ENCODE measurements at places on chromosomes 2 and 18. TPM values are rescaled to one million over a fixed set of nuclear protein-coding genes. Genes with fewer than 3 reads are reported as not detected.

The MATN3 gene
- total RNA-seq: 0.25 TPM

GRCh38 chr2:100397118-100397860, 20.2 kb downstream of the CHST10 start:
- no peak for DNase-seq

DNA sequence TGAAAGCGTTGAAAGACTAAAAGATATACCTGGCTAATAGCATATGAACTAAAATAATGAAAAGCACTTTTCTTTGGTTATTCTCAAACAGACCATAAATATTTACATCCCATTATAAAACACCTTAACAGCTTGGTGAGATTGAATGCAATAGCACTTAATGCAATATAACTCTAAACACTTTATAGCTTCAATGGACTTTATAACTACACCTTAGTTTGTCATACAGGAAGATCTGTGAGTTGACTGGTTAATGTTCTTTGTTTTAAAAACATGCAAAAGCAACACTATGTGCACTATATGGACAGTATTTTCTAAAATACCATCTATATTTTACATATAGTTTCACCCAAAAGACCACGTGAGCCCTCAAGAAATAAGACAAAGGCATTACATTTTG, 353.3 kb upstream of the ACVR2A start:
- DNase-seq: no peak

DNA sequence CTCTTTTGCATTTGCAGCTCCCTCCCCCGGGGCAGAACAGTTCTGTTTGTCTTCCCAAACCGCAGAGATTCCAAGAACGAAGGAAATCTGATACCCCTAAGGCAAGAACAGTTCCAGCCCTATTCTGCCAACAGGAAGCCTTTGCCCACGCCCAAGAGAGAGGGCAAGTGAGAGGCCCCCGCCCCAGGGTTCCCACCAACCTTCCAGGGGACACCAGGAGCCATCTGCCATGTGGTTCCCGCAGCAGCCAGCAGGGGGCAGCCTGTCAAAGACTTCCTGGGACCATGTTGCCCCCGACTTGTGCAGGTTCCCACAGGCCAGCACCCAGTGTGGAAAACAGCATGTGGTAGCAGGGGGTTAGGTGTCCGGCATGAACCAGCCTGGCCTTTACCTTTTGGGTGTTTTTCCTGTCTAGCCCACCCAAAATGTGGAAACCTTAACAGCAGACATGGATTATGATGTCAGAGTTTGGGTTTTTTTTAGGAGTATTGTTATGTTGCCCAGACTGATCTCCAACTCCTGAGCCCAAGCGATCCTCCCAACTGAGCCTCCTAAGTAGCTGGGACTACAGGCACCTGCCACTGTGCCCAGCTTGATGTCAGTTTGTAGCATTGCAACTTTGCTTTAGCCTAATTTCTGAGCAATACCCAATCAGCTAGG, 21.7 kb upstream of the EFHD1 start:
- no peak for DNase-seq

DNA sequence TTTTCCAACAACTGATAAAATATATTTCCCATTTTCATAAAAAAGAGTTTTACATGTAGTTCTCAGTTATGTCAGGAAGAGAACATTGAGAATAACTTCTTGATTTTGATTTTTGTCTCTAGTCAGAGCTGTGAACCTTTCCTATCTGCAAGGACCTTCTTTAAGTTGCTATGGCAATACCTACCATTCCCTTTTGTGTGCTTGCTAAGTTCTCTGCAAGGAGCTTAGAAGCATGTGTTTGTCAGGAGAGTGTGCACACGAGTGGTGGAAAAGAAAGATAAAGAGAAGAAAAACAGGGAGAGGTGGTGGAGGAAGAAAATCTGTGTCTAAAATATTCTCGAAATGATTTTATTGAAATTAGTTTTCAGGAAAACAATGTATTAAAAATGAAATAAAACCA, 140.3 kb upstream of the SLC8A1 start:
- DNase-seq: no peak

DNA sequence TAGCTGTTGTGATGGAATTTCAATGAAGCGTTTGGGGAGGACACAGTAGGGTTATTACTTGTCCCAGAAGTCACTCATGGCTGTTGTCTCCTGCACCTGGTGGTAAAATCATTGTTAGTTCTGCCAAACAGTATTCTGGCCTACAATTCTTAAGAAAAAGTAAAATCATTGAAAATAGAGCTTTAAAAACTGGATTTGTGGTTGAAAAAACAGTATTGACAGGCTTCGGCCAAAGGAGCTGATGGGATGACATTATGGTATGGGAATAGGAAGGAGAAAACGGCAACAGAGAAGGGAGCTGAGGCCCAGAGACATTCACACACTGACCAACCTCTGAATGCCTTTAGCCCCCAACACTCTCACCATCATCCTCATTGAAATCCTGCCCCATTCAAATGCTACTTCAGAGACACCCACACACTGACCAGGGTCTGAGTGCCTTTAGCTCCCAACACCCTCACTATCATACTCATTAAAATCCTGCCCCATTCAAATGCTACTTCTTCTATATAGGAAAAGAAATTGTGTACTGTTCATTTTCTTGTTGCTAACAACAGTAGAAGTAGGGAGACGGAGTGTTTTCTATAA, 114.1 kb upstream of the OSR1 start:
- DNase-seq: no peak

- DNase-seq: no peak
These were observed 72.5 kb downstream of the XIRP2 start for GRCh38 chr2:166960702-166961270.

The SP140 gene
- 0.49 TPM for total RNA-seq

The NEU4 gene
- total RNA-seq: not detected

The RSAD2 gene
- total RNA-seq: 2.4 TPM

- no peak for DNase-seq
These were observed 1.8 kb downstream of the SLC4A10 start for GRCh38 chr2:161625996-161626395.

DNA sequence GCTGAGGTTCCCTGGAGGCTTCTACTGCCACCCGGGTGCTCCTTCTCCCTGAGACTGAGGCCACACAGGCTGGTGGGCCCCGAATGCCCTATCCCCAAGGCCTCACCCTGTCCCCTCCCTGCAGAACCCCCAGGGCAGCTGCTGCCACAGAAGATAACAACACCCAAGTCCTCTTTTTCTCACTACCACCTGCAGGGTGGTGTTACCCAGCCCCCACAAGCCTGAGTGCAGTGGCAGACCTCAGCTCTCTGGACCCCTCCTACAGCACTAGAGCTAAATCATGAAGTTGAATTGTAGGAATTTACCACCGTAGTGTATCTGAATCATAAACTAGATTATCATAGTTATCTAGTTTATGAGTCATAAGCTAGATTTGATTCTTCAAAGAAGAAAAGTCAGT, 7.3 kb upstream of the CENPA start:
- DNase-seq: no peak

The TMEM178A gene
- 0.34 TPM for total RNA-seq

GRCh38 chr2:178414266-178415247, 36.4 kb downstream of the PRKRA start:
- peak; percentile 88 for DNase-seq

GRCh38 chr2:132804051-132804450, 134.0 kb upstream of the LYPD1 start:
- DNase-seq: no peak

DNA sequence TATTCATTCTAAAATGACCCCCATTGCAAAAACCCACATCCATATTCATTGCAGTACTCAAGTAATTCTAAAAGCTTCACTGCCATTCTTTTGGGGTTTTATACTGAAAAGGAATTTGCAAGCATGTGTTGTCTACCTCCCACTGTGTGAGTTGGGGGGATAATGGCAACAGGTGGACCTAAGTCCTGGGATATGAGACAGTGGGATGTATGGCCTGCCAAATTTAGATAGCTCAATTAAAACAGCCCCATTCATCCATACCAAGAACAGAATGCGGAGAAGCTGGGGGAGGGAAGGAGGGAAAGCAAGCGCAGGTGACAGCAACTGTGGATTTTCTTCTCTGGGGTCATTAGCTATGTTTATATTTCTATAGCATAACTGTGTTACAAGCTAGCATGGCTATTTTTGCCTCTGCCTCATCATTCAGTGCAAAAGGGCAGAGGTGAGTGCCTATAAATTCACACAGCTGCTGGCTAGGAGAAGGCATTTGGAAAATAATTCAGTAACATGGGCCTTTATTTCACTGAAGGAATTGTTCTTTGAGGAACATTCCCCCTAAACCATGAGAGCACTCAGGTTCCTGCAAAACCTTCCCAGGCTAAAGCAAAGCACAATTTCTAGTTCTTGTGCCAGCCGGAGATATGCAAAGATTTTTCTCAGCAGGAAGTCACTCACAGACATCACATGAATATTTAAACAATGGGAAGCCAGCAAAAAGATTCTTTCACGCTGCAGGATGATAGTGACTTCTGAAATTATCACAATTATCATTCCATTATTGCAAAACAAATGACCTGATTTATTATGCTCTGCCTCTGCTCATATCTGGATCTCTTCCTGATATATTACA, 393.9 kb upstream of the ACVR2A start:
- no peak for DNase-seq

The RAD51AP2 gene
- total RNA-seq: 0.06 TPM

The UGT1A10 gene
- total RNA-seq: not detected

The GRB14 gene
- total RNA-seq: 14.8 TPM

- no peak for DNase-seq
These were observed 93.8 kb downstream of the C2orf74 start for GRCh38 chr2:61255580-61256437.

The DSG4 gene
- not detected for total RNA-seq

DNA sequence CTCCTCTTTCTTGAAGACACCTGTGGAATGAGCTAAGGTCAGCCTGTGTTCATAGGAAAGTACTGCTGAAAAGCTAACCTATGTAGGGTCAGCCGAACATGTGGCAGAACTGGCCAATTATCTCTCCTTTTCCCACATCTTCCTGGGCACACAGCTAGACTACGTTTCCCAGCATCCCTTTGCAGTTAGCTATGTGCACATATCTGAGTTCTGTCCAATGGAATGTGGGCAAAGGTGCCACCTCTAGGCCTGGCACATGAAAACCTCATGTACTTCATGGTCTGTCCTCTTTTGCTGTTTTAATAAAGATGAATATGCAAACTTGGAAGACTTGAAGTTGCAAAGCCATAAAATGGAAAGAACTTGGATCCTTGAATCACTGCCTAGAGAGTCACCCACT, 352.6 kb downstream of the TNS1 start:
- no peak for DNase-seq

DNA sequence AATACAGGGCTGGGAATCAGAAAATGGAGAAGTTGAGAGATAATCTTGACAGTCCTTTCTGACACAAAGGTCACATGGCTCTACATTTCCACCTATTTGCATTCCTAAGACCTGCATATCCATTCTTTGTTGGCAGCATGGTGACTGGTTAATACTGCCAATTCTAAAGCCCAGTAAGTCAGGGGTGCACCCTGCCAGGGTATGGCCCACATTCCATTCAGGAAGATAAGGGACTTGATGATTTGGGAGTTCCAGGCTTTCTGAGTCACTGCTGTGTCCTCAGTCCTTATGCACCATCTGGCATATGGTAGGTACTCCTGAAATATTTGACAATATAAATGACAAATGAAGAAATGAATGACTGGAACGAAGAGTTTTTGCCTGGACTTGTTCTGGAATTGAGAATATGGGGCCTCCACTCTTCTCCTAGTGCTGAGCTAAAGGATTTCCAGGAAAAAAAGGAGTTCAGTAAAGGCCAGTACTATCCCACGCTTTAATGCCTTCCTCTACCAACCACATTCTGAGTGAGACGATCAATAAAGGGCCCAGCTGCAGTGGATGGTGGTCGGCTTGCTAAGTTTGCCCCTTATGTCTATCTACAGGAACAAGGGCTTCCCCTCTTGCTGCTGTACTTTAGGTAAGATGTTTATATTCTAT, 31.7 kb upstream of the EIF2AK3 start:
- no peak for DNase-seq

- no peak for DNase-seq
These were observed 44.1 kb upstream of the ACKR3 start for GRCh38 chr2:236525411-236525997.

- no peak for DNase-seq
These were observed 78.4 kb upstream of the AQP4 start for GRCh38 chr18:26943906-26944305.

DNA sequence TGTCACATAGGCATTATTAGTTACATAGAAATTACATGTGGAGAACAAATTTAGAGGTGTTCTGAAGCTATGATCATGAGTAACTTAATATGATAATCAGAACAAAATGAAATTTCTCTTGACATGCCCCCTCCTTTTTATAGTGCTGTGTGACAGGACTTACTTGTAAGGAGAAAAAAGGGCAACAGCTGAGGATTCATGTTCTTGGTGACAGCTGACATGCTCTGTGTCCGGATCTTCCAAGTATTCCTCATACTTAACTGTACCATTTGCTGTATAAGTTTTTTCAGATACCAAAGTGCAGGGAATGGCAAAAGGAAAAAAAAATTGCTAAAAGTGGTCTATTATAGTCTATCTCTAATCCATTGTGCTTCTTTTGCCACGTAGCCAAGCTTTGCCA, 3.5 kb upstream of the MYL1 start:
- DNase-seq: no peak

- DNase-seq: no peak
These were observed 10.5 kb downstream of the TM4SF20 start for GRCh38 chr2:227368574-227368973.

The GIGYF2 gene
- 41.9 TPM for total RNA-seq

- DNase-seq: no peak
These were observed 14.7 kb upstream of the ASNSD1 start for GRCh38 chr2:189646521-189646920.

- DNase-seq: no peak
These were observed 174.8 kb downstream of the GALNT13 start for GRCh38 chr2:154046493-154046892.

The FIGN gene
- total RNA-seq: 5.0 TPM

The CAPN14 gene
- total RNA-seq: not detected

DNA sequence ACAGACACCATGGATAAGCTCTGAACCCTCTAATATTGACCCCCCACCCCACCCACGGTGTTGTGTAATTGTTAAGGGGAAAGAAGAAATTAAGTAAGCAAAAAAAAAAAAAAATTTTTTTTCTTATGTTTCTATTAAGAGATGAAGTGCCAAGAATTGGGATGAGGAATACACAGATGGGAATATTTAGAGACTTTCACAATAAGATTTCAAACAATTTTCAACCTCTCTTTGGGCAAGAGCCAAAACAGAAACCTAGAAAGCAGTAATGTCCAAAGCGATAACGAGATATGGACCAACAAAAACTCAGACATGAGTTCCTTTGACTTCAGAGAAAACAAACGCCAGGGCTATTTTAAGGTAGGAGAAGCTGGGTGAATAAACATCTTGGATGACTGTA, 14.4 kb downstream of the PIEZO2 start:
- no peak for DNase-seq

Data from pancreas (tissue), 10 donors.